SK-N-SH treated with all-trans-retinoic acid at 6 μM for 48 hours (cell line): ENCODE measurements at places on chromosomes 1 and 21.

GRCh38 chr1:235720544-235720943, 71.0 kb upstream of the GNG4 start:
- ATAC-seq = no peak

GRCh38 chr1:218890451-218890850, 283.2 kb upstream of the LYPLAL1 start:
- no peak for ATAC-seq

DNA sequence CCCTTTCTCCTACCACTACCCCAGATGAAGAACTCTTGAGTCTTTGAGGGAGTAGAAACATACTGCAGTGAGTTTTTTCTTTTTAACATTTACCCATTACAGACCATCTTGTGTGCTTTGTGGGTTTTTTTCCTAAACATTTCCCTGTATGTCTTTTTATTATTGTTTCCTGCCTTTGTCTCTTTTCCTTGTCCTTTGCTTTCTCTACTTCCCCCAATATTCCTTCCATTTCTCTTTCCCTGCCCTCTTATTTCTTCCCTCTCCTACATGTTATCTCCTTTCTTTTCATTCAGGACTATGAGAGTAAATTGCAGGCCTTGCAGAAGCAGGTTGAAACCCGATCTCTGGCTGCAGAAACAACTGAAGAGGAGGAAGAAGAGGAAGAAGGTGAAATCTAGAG, 79.1 kb upstream of the PGD start:
- ATAC-seq = no peak

DNA sequence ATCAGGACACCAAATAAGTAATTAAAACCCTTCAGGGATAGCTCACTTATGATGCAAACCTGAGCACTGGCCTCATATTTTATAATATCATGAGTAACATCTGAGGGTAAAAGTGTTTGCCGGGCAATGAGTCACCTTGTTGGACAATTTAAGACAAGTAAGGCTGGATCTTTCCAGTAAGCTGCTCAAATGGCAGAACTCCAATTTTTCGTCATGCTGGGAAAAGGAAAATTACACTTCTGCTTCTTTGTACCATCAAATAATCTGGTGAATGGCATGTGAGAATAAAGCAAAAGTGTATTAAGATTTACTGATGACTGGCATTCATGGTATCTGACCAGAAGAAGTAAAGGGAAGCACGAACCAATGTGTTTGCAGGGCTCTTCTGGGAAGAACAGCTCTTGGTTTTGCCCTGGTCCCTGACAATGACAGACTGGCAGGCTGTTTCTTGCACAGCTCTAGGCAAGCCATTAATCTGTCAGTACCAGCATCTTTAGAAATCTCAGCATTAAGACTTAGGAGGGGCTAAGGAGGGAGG, 392.2 kb downstream of the VAV3 start:
- ATAC-seq = no peak

DNA sequence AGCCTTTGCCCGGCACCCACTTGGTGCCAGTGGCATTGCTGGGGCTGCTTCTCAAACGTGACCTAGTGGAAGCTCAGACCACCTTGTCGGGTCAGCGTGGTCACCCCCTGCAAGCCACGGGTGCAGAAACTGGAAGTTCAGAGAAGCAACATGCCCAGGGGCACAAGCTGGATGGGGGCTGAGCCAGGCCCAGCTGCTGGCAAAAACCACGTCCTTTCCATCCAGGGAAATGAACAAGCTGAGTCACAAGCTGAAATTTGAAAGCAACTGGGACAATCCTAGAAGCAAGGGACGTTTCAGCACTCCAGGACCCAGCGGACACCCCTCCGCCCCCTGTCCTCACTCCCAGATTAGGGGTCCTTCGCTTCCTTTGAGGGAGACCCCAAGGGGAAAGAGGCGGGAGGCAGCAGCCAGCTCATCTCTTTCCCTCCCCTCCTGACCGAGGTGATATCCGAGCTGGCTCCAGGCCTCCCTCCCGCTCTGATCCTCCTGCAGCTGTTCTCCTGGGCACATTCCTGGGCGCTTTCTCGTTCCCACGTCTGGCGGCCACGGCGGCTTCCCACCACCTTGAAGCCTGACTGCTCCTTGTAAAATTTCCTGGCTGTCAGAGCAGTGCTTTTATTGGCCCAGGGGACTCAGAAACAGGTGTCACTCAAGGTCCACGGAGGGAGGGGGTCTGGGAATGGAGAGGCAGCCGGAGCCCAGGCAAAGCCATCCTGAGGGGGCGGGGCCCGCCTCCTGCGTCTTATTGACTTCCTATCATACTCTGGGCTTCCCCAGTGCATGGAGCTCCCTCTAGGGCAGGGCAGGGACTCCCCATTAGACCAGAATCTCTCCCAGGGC, 62.8 kb downstream of the PAX7 start:
- no peak for ATAC-seq

GRCh38 chr1:195085196-195085595, 1523.0 kb downstream of the KCNT2 start:
- no peak for ATAC-seq

DNA sequence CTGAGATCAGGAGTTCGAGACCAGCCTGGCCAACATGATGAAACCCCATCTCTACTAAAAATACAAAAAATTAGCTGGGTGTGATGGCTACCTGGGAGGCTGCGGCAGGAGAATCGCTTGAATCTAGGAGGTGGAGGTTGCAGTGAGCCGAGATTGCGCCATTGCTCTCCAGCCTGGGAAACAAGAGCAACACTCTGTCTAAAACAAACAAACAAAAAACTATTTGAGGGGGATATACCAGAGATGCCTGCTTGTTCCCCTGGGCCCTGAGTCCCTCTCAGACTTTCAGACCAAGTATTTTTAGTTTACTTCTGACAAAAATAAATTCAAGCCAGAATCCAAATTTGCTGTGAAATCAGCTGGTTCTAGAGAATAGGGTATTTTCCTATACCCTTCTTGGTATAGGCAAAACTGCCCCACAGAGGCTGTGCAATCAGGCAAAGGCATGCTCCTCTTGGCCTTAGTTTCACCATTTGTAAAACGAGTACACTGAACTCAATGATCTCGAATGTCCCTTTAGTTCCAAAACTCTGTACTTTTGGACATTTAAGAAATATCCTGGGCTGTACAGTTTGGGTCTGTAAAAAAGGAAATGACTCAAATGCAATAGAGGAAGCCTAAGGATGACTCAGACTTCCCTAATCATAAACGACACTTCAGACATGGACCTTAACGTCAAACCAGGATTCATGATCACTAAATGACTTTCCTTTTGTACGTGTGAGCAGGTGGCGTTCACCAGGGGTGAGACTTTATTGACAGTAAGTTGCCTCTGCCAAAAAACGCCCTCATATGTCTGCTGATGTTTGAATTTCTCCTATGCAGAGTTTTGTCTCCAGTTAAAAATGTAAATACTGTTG, 16.1 kb downstream of the ENSA start:
- ATAC-seq = peak; percentile 72

- ATAC-seq = no peak
Measured at GRCh38 chr21:40729761-40730425, 117.1 kb downstream of the DSCAM start.

GRCh38 chr1:81431624-81432000, 369.1 kb upstream of the ADGRL2 start:
- no peak for ATAC-seq

DNA sequence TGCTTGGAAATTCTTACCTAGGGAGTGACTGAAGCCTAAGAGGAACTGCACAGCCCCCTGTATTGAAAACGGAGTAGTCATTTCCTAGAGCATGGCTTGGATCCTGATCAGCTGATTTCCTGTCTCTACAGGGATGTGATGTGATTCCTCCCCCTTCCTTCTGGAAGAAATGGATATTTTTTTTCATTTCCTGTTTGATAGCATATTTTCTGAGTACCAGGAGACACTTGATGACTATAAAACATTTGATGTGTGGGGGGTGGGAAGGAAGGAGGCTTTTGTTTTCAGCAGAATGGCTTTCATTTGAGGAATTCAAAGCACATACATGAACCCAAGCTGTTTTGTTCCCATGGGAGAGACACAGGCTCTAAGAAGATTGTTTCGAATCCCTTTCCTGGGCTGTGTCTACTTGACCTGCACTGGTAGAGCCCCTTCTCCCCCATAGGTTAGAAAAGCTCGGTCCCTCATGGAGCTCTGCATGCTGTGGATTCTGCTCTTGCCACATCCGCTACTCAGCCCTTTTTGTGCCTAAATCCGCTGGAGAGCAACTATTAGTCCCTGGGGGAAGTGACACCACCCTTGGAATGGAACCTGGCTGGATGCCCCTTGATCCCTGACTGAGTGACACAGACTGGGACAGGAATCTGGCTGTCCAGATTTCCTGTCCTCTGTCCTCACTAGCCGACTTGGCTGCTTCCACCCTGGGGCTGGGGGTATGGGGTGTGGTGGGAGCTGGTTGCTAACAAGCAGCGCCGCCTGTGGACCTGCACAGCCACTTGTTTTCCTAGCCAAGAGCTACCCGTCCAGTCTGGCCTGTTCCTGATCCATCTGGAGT, 71.8 kb upstream of the MACF1 start:
- peak; percentile 47; the same call in 2 of the 3 replicates for ATAC-seq

DNA sequence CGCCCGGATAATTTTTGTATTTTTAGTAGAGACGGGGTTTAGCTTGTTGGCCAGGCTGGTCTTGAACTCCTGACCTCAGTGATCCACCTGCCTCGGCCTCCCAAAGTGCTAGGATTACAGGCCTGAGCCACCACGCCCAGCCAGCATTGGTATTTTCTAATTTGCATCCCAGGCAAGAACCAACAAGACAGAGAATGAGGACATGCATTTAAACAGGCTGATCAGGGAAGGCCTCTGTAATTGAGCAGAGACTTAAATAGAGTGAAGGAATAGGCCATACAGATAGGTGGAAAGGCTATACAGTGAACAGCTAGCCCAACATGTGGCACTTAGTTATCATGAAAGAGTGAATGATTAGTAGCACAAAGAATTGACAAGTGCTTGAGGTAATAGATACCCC, 230.4 kb downstream of the SLC35F3 start:
- ATAC-seq = no peak

DNA sequence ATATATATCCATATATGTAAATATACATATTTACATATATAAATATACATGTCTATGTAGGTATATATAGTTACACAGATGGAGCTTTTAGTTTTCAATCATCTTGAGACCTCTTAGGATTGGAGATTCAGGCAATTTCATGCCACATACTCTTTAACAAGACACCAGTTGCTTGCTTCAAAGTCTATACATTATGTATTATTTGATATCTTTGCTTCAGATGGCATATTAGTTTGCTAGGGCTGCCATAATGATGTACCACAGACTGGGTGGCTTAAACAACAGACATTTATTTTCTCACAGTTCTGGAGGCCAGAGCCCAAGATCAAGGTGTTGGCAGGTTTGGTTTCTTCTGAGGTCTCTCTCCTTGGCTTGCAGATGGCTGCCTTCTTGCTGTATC, 14.1 kb upstream of the C1orf87 start:
- ATAC-seq = no peak

DNA sequence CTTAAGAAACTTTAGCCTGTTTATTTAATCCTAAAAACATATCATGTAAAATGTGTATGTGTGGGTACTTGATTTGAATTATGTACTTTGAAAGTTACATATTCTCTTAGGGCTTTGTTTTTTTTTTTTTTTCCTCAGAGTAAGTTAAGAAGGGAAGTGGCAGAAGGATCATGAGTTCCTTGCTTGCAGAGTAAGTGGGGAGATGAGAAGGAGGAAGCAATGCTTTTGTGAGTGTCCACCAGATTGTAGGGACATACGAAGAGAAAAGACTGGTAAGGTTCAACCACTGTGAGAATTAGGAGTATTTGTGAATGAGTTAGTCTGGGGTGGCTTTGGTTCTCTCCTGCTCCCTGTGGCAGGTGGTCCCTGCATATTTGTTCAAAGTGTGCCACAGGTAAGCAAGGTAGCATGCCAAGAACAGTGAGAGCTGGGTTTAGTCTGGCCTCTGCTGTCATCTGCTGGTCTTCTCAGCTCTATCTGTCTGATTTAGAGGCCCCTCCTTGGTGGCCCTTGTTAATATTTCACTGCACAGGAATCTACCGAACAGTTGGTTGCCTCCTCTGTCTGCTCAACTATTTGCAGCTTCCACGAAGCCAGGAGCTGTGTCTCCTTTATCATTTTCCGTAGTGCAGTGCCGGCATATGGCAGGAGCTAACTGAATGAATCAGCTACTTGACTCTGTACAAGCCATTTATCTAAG, 9.5 kb downstream of the DNM3 start:
- ATAC-seq = no peak

- ATAC-seq = no peak
Measured at GRCh38 chr1:197725976-197726375, 49.3 kb downstream of the DENND1B start.

- peak; percentile 82 for ATAC-seq
Measured at GRCh38 chr1:214719207-214719606, 116.2 kb downstream of the CENPF start.

DNA sequence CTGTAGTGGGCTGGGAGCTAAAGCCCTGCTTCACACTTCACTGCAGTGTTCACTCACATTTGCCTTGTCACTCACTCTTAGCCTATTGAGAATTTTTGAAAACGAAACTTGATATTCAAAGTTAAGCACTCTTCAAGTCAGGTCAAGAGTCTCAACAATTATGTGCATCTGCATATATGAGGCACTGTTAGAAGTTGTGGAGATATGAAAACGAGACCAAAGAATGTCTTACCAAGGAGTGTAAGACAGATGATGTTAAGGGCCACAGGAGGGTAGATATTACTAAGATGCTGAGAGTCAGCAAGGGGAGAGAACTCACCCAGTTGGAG, 64.7 kb upstream of the GJA8 start:
- ATAC-seq = no peak

DNA sequence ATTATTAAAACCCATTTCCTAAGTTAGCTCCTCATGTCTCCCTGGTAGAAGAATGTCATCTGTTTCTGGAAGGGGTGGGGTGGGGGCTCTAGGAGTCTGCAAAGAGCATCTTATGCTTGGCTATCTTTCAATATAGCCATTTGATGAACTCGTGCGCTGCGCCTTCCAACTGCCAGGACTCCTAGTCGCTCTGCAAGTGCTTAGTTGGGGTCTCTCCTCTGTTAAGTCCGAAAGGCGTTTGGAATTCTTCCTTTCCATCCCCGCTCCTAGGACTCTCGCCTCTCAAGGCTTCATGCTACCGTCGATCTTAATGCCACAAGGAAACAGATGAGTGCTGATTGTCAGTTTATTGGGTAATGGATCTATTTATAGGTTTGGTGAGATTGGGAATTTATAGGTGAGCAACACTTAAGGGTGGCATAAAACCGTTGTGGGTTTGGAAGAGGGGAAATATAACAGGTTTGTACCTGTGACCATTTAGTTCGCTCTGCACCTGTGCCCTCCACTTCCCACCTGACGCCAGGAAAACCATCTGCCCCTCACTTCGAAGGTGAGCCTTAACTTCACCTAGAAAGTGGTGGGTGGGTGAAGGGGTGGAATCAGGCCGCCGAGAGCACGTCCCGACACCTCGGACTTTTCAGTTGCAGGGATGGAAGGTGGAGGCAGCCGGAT, 1.1 kb downstream of the KCNH1 start:
- no peak for ATAC-seq
